ENCODE measurements at places on chromosomes 5 and 9.

GRCh38 chr5:132027027-132027426, 15.6 kb upstream of the ACSL6 start:
- no peak for DNase-seq

- DNase-seq: no peak
Observed at GRCh38 chr5:31898036-31898632, 259.2 kb downstream of the PDZD2 start.

- no peak for DNase-seq
Observed at GRCh38 chr5:148091991-148092964, 28.5 kb downstream of the SPINK5 start.

- no peak for DNase-seq
Observed at GRCh38 chr5:155794795-155795194, 532.2 kb upstream of the SGCD start.

GRCh38 chr5:173697931-173698579, 81.6 kb upstream of the BOD1 start:
- DNase-seq: no peak

- DNase-seq: no peak
Observed at GRCh38 chr9:118459913-118460312, 755.7 kb downstream of the TLR4 start.

DNA sequence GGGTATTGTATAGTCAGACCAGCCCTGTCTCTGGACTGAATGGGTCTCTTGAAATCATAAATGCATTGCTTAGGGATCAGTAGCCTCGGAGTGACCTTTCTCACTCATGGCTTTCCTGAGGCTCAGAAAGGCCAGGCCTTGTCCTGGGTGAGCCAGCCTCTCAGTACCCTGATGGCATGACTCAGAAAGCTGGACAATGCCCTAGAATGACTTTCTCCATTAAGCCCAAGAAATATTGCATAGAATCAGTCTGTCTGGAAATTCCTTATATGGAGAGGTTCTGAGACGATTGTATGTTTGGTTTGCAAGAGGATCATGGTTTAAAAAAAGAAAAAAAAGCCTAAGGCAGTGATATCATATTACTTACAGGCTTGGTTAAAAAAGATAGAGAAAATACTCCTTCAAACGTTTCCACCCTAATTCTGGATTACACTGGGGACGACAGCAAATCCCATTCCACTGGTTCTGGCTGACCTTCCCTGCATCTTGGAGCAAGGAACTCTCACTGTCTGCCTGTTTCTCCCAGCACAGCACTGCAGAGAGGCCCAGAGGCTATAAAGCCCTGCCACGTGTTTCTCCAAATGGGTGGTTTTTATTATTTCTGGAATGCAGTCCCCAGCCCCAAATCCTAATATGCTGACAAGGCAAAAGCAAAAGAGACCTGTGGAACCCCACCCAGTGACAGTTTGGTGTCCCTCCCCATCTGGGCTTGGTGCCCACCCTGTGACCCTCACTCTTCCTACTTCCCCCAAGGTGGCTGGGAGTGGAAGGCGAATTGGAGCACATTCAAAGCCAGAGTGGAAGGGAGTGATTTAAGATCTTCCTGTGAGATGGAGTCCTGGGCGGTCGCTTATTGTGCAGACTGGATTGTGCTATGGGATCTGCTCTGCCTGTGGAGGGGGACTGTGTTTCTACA, 34.4 kb downstream of the MAP1B start:
- DNase-seq: no peak

GRCh38 chr5:88805151-88805784, 77.7 kb downstream of the MEF2C start:
- DNase-seq: no peak

DNA sequence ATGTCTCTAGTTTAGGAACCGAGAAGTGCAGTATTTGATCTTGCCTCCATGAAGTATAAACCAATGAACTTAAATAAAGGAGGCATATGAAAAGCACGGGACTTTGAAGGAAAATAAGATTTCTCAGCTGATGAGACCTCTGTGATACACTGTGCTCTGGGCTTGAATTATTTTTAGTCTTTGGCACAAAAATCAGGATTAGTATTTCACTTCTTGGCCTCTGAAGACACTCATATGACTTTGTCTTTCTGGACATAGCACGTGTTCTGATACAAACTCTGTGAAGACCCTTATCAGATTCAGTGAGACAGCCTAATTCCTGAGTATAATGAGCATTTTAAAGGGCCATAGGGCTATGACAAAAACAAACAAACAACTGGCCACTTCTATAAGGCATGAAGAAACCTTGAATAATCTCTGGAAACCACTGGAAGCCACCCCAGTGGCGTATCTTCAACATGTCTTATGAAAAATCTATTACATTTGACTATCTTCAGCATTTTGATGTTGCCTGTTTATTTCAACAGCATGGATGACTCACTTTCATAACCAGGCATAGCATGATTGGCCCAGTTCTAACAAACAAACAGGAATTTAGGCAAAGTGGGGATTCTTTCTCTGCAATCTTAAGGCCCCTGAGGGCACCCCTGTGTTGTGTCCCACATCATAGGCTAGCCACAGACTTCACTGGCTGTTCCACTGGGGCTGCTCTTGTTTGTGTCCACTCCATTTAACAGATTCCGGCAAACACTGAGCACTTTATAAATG, 90.3 kb upstream of the ZNF462 start:
- DNase-seq: no peak

GRCh38 chr5:164422400-164422799, 917.0 kb downstream of the MAT2B start:
- DNase-seq: no peak

- no peak for DNase-seq
Observed at GRCh38 chr5:135533794-135534193, 2.0 kb downstream of the NEUROG1 start.

GRCh38 chr5:127608077-127608660, 40.7 kb upstream of the CTXN3 start:
- no peak for DNase-seq

- peak; percentile 49 for DNase-seq
Observed at GRCh38 chr5:14399054-14399692, 182.4 kb upstream of the OTULINL start.

DNA sequence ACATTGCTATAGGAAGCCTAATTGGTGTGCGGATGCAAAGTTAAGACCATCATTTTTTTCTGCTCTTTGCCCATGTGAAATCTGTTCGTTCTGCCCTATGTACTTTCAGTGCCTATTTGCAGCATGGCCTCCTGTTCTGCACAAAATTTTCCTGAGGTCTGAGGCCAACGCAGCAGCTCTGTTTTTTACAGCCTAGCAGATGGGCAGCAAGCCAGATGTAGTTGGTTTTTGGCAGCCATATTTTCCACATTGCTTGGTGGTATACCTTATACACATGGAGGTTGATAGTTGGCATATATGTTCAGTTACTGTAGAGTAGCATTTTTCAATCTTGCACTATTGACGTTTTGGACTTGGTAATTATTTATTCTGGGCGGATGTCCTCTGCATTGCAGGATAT, 133.5 kb upstream of the MRPS30 start:
- DNase-seq: no peak

DNA sequence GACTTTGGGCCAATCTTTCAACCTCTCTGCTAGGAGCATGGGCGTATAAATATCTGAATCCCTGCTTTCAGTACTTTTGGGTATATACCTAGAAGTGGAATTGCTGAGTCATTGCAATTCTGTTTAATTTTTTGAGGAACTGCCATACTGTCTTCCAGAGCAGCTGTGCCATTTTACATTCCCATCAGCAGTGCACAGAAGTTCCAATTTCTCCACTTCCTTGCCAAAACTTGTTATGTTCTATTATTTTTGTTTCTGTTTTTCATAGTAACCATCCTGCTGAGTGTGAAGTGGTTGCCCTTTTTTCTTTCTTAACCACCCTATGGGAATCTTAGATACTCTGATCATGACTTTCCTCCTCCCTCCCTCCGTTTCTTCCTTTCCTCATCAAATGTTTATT, 11.1 kb upstream of the CCIN start:
- DNase-seq: no peak

DNA sequence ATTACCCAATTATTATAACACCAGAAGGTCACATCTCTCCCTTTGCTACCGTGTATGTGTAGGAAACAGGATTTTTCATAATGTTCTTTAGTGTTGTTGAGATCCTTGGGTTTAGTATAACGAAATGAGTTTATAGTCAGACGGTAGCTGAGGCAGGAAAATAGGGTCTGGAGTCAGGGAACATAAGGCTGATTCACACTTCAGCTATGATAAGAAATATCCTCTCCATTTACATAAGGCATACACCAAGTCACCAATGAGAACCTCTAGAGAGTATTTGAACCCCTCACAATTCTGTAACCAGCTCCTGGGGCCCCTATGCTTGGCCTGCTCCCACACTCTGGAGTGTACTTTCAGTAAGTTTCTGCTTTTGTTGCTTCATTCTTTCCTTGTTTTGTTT, 58.9 kb upstream of the ANKH start:
- DNase-seq: no peak

DNA sequence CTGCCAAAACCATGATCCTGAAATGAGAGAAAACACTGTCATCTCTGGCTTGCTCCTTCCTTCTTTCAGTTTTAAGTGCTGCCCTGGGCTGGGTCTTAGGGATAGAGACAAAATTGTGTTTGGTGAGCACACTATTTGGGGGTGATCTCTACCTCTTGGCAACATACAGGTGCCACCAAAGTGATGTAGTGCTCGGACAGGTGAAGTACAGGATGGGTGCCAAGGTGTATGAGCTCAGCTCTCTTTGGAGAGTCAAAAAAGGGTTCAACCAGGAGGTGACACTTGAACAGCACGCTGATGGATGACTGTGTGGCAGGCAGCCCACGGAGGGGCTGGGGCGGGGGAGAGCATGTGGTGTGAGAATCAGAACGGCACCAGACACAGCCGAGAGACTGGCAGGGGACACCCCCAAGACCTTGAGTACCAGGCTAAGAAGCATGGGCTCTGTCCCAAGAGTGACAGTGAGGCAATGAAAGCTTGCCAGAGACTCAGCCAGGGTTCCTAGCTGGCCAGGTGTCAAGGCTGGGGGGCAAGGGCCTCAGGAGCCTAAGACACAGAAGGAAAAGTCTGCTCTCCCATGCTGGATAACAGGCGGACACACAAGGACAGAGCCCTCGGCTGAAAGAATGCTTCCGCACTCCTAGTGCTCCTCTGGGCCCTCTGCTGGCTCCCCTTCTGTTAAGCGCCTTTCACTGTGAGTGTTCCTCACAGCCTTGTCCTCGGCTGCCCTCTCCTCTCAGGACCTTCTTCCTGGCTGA, 2.5 kb downstream of the NHP2 start:
- no peak for DNase-seq

- DNase-seq: peak; percentile 28
Observed at GRCh38 chr5:131530706-131531331, 104.2 kb downstream of the RAPGEF6 start.

DNA sequence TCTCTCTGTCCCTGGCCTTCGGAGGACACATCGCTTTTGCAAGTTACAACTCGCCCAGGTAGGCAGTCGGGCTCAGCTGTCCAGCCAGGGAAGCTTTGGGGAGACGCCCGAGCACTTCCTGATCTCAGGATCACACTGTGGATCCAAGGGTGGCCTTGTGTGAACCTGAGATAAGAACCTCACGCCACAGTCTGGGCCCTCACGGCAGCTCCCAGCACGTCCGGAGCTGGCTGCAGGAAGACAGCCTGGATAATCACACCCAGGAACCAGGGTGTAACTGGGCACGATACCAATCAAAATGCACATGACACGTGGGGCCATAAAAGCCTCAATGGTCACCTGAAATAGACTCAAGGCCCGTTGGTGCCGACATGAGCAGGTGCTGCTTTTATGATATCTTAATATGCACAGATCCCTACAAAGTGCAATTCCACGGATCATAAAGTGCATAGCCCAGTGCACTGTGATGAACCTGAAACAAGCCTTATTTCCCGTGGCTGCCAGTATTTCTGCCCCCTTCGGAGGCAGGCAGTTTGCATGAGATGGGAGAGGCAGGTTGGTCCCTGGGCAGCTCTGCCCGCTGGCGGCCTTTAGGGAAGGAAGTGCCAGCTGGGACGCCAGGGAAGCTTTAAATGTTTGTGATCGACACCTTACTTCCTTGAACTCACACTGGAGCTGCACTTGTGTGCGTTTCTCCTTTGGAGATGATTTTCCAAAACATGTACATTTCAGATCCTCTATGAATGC, 14.5 kb downstream of the SLC6A18 start:
- no peak for DNase-seq

DNA sequence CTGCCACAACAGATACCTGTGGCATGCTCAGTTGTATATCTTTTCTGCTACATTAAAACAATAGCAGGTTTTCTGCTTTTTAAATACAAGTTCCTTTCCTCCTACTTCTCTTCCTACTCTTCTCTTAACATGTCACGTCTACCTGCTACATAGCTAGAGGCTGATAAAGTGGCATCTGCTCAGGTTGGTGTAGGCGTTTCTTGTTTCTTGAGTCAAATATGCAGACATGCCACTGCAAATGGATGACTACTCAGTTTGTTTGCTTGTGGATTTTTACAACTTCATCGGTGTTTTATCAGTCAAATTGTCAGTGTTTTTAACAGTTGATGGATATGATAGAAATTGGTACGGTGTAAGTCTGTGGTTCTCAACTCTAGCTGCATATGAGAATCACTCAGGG, 525.7 kb downstream of the TLE4 start:
- no peak for DNase-seq

- no peak for DNase-seq
Observed at GRCh38 chr5:146527785-146528184, 11.8 kb upstream of the GPR151 start.

DNA sequence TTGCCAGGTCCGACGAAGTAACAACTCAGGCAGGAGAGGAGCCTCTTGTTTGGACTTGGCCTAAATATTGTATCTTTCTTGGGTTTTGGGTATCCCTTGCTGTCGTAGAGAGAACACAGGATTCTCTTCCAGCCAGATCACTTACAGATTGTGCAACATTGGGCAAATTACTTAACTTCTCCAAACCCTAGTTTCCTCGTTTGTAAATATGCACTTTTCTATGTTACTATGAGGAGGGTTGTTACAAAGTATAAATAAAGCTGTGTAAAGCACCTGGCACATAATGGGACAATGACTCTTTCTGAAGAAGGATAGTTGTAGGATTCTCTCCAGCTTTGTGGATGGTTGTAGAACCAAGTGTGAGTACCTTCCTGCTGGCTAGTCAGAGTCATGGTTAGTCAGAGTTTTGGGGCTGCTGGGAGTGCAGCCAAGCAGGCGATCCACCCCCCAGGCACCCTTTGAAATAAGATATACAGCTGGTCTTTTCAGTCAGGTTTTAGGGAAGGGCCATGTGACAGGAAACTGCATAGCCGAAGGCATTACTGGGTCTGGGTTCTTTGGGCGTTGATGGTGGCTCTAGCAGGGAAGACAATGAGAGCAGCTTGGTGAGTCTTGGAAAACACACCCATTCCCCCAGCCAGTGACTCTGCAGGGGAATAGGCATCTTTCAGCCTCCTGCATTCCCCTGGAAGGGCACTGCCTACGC, 49.9 kb upstream of the GDNF start:
- DNase-seq: no peak

Data from CD4-positive, alpha-beta T cell treated with Interleukin-12 subunit alpha and Interleukin-12 subunit beta, for 1 hour (primary cell).